ENCODE measurements at places on chromosomes 6 and 20.

- no peak for DNase-seq
Observed at GRCh38 chr20:42714298-42715141, 475.2 kb downstream of the PTPRT start.

- DNase-seq, result no peak
Observed at GRCh38 chr20:14820771-14821170, 483.4 kb upstream of the FLRT3 start.

- DNase-seq, result no peak
Observed at GRCh38 chr6:104522533-104522932, 337.2 kb downstream of the HACE1 start.

- no peak for DNase-seq
Observed at GRCh38 chr6:149081281-149081680, 236.2 kb upstream of the TAB2 start.

All from activated T-cell treated with anti-CD3 and anti-CD28 coated beads, Interleukin-2, amount 50 U/mL, for 24 hours (primary cell).